Panc1 (cell line): ENCODE measurements at places on chromosomes 5 and 9. TPM values are rescaled to one million over a fixed set of nuclear protein-coding genes. Genes with fewer than 3 reads are reported as not detected.

DNA sequence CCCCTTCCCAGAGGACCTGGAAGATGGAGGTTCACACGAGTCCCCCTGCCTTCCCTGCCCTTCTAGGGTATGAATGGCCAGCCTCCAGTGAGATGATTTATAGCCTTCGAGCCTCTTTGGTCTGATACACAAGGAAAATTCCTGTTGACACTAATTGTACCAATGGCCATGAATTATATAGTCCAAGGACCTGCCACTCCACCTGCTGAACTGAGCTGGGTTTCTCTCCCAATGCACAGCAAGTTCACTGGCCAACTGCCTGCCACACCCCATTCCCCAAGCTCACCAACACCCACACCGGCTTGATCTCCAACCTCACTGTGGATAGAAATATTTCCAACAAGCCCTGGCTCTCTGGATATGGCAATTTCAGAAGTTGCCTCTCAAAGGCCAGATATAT, 9.3 kb upstream of the ADRA1B start:
- peaks cover 48% of the 10 kb centered on the region for H3K4me1 ChIP-seq
- H3K4me3 ChIP-seq: no peak overlapping the region
- DNase-seq: no peak

DNA sequence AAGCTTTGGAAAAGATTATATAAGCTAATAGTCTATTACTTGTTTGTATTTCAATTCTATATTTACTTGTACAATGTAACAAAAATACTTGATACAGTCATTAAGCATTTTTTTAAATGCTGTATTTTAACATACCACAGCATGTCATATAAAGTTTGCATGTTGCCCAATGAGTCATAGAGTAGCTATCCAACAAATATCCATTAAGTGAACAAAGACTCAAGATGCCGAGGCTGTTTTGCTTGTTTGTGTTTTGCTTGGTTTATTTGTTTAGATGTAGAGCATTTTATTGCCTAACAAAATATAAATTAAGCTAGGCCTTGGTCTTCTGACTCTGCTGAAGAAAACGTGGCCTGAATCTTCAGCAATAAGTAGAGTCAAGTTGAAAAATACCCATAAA, 1584.3 kb upstream of the NUDT12 start:
- no peak overlapping the region for H3K4me3 ChIP-seq
- DNase-seq: no peak
- H3K4me1 ChIP-seq: peaks cover 7% of the 10 kb centered on the region; the same call in 1 of the 2 replicates
- no peaks in the 10 kb centered on the region; the same call in 1 of the 2 replicates for H3K36me3 ChIP-seq
- no peak overlapping the region for H3K27ac ChIP-seq
- H3K27me3 ChIP-seq: no peaks in the 10 kb centered on the region

DNA sequence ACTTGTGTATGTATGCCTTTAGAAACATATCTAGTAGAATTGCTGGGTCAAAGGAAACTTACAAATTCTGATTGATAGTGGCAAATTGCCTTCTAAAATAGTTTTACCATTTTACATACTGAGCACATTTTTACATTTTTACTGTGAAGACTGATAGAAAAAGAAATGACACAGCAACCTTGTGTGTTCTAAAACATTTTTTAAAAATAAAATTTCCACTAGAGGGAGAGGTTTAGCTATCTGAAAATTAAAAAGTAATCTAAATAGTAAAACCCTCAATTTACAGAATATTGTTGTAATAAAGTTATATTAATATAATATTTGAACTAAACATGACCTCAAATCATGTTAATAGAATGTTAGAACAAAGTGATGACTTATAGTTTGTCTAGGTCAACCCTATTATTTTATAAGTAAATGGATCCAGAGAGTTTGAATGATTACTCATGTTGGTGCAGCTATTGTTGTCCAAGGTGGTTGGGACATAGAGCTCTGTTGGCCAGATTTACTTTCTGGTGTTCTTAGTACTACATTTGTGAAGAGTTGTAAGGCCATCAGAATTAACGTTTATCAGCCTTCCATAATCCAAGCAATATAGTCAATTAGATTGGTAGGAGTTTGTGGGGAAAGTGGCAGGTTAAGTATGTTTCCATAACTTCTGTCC, 17.2 kb downstream of the CENPP start:
- no peaks in the 10 kb centered on the region for H3K27me3 ChIP-seq
- no peaks in the 10 kb centered on the region for H3K4me1 ChIP-seq
- DNase-seq: no peak

DNA sequence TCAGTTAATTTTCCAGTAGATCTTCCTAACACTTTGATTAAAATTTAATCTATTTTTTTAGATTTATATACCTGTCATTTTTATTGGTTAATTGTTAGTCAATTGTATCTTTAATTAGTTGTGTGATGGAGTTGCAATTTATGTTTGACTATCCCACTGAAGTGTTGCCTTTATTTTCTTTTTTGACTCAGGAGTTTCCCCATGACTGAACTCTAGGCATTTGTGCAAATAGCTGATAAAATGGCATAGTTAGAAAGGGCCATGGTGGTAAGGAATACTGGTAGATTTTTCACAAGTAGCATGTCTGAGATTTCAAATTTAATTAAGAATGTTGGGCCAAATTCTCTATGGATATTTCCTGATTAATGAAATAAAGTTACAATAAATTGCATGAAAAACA, 273.1 kb upstream of the DAB2 start:
- no peak overlapping the region for H3K4me3 ChIP-seq
- H3K4me1 ChIP-seq: no peaks in the 10 kb centered on the region
- H3K27me3 ChIP-seq: no peaks in the 10 kb centered on the region

Gene CYLC2
- not detected for total RNA-seq

- H3K27ac ChIP-seq: no peak overlapping the region
- DNase-seq: no peak
- H3K4me3 ChIP-seq: no peak overlapping the region
- H3K36me3 ChIP-seq: no peaks in the 10 kb centered on the region
- H3K4me1 ChIP-seq: no peaks in the 10 kb centered on the region
These were observed 845.6 kb upstream of the CDH6 start for GRCh38 chr5:30347858-30348257.

GRCh38 chr9:1938135-1938534, 77.0 kb upstream of the SMARCA2 start:
- no peak overlapping the region for H3K4me3 ChIP-seq
- no peaks in the 10 kb centered on the region for H3K27me3 ChIP-seq
- no peaks in the 10 kb centered on the region for H3K36me3 ChIP-seq

Gene DDX4
- not detected for total RNA-seq

DNA sequence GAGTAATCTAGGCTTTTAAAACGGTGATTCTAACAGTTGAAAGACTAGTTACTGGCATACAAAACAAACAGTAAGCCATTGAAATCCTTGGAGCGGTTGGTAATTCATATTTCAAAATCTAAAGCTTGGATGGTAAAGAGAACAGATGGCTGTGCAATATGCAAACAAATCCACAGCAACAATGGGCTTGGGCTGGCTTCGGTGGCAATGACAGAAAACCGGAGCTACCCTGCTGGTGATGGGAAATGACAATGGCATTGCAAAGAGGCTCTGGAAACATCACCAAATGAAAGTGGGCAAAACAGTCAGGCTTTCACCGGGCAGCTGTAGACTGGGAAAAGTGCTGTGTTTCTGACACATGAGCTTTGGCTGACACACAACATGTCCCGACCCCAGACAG, 42.2 kb downstream of the MED27 start:
- no peaks in the 10 kb centered on the region for H3K36me3 ChIP-seq
- DNase-seq: no peak
- H3K27ac ChIP-seq: no peak overlapping the region
- no peaks in the 10 kb centered on the region for H3K27me3 ChIP-seq
- no peak overlapping the region for H3K4me3 ChIP-seq
- no peaks in the 10 kb centered on the region for H3K4me1 ChIP-seq

GRCh38 chr5:148910686-148911361, 84.4 kb downstream of the ADRB2 start:
- H3K27me3 ChIP-seq: no peaks in the 10 kb centered on the region
- peaks cover 8% of the 10 kb centered on the region for H3K4me1 ChIP-seq
- no peak for DNase-seq
- no peaks in the 10 kb centered on the region for H3K36me3 ChIP-seq

DNA sequence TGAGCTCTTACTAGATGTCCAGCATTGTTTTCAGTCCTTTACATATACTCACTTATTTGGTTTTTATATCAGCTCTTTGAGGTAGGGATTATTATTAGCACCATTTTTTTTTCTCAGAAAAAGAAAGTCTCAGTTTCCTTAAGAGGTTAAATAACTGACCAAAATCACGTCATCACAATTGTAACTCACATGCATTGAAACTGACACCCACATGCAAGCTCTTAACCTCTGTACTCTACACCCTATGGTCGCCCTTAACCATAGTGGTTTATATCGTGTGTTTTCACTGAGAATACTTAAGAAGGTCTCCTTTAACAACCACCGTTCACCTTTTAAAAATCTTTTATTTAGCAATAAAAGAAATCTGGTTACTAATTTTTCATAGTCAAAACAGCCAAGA, 61.0 kb downstream of the PRDM6 start:
- H3K4me3 ChIP-seq: no peak overlapping the region
- H3K27ac ChIP-seq: no peak overlapping the region
- H3K27me3 ChIP-seq: no peaks in the 10 kb centered on the region

GRCh38 chr5:61286446-61287132, 45.5 kb upstream of the ZSWIM6 start:
- H3K27me3 ChIP-seq: no peaks in the 10 kb centered on the region
- H3K4me1 ChIP-seq: no peaks in the 10 kb centered on the region
- H3K4me3 ChIP-seq: no peak overlapping the region
- H3K27ac ChIP-seq: no peak overlapping the region
- no peaks in the 10 kb centered on the region for H3K36me3 ChIP-seq

Gene SPINK6
- not detected for total RNA-seq

Gene PRPF4
- total RNA-seq: 28.9 TPM

DNA sequence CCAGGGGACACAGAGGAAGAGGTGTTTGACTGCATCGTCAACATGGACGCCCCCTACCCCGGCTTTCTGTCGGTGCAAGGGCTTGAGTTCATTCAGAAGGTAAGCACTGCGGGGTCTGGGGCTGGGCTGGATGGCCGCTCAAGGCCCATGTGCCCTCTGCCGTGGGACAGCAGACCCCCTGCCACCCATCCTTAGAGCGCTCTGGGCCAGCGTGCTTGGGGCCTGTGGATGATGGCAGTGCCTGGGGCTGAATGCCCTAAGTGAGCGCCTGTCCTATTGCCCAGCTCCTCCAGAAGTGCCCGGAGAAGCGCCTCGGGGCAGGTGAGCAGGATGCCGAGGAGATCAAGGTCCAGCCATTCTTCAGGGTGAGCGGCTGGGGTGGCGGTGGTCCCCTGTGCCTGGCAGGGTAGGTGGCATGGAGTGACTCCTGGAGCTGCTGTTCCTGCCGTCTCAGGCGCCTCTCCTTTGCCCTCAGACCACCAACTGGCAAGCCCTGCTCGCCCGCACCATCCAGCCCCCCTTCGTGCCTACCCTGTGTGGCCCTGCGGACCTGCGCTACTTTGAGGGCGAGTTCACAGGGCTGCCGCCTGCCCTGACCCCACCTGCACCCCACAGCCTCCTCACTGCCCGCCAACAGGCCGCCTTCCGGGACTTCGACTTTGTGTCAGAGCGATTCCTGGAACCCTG, 3.9 kb downstream of the ZDHHC12 start:
- DNase-seq: no peak
- peaks cover 3% of the 10 kb centered on the region; the same call in 1 of the 2 replicates for H3K36me3 ChIP-seq
- H3K27me3 ChIP-seq: no peaks in the 10 kb centered on the region
- peaks cover 6% of the 10 kb centered on the region for H3K4me1 ChIP-seq

DNA sequence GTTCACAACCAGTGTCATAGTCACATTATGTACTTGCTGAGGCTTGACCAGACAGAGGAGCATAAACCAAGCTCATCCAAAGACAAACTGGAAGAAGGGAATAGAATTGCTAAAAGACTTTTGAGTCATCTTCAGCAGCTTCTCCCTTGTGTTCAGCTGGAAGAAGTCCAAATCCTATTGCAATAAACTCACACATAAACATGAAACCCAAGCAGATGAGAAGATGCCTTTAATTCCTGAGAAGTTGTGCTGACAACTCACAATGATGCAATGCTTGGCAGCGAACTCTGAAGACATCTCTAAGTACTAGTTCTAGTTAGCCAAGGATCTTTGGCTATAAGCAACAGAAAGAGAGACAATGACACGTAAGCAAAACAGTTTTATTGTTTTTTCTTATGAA, 642.1 kb downstream of the KCTD16 start:
- H3K4me1 ChIP-seq: no peaks in the 10 kb centered on the region
- no peak overlapping the region for H3K4me3 ChIP-seq
- H3K36me3 ChIP-seq: no peaks in the 10 kb centered on the region

DNA sequence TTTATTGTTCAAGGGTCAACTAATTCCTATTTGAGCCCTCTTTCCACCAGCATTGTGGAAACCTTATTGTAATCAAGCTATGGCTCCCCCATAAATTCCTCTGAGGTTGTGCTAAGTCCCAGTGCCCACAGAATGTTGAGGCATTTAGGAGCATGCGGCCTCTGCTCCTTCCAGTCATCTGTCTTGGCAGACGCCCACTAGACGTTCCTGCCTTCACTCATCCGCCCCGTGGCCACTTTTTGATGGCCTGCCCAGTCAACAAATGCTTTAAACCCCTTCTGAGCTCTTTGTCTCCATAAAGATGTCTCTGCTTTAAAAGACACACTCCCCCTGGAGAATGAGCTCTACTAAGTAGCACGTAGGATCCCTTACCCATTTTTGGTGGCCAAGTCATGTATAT, 104.7 kb downstream of the GAS1 start:
- no peaks in the 10 kb centered on the region for H3K36me3 ChIP-seq
- no peaks in the 10 kb centered on the region for H3K27me3 ChIP-seq
- H3K4me1 ChIP-seq: no peaks in the 10 kb centered on the region
- H3K27ac ChIP-seq: no peak overlapping the region

DNA sequence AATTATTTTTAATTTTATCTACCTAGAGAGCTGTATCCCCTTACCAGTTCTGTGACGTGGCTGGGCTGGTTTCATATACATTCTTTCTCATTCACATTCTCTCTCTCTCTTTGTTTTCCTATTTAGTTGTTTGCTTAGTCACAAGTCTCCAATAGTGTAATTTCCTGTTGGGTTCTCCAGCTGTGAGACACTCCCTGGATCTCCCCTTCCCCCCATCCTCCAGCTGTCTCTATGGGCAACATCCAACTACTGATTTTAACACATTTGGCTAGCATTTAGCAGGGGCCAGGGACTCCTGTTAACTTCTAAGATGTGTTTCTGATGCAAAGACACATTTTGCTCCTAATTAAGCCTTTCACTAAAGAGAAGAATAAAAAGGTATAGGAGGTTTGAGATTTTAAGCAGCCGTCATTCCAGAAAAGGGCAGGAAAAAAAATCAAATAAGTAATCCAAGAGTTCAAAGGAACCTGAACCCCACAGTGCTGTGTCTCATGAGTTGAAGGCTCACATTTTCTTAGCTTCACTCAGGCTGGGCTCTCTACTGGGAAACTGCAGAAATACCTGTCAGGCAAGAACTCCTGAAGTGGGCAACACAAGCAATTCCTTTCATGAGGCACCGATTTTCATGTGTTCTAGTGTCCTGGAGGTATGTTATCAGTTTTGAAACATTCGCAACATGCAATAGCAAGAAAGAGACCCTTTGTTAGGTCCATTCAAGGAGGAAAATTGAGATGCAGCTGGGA, 198.7 kb upstream of the C9orf72 start:
- no peaks in the 10 kb centered on the region for H3K4me1 ChIP-seq
- H3K27me3 ChIP-seq: no peaks in the 10 kb centered on the region
- no peaks in the 10 kb centered on the region for H3K36me3 ChIP-seq
- H3K4me3 ChIP-seq: no peak overlapping the region
- DNase-seq: no peak

Gene KCNIP1
- not detected for total RNA-seq

Gene TCF7
- total RNA-seq: 24.0 TPM

GRCh38 chr9:7510199-7510598, 289.4 kb downstream of the DMAC1 start:
- no peak overlapping the region for H3K4me3 ChIP-seq
- H3K27ac ChIP-seq: no peak overlapping the region
- H3K27me3 ChIP-seq: no peaks in the 10 kb centered on the region
- no peak for DNase-seq
- no peaks in the 10 kb centered on the region for H3K4me1 ChIP-seq

Gene NR2F1-AS1
- 27.0 TPM for total RNA-seq

Gene PAEP
- not detected for total RNA-seq
